ENCODE measurements at places on chromosomes 16 and 17. TPM values are rescaled to one million over a fixed set of nuclear protein-coding genes. Genes with fewer than 3 reads are reported as not detected.

Gene PLA2G10
- total RNA-seq: not detected

Gene GSE1
- 31.1 TPM for total RNA-seq

Gene CLEC10A
- total RNA-seq: not detected

Gene NUDT21
- 68.4 TPM for total RNA-seq

Gene SAT2
- total RNA-seq: 39.7 TPM
